ENCODE measurements at places on chromosomes 12 and 14.

DNA sequence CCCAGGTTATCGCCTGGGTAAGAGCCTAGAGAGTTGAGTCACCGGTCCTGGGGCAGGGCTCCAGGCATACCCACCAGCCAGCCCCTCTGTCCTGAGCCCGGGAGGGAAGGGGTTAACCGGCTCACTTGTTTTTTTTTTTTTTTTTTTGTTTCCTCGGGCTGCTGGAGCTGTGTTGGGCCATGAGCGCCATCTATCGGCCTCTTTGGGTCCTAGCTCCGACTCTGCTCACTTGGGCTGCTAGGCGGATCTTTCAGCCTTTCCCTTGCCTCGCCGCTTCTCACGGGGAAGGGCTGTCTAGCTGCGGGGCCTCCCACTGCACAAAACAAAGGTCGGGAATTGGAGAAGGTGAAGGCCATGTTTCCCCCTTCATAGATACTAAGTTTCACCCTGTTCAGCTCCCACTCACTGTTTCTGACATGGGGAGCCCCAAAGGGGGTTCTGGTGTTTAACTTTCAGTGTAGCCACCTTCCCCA, 2.8 kb upstream of the SMUG1 start:
- no peak overlapping the region for H3K4me3 ChIP-seq
- DNase-seq, result peak; percentile 81
- no peaks in the 10 kb centered on the region for H3K4me1 ChIP-seq
- no peaks in the 10 kb centered on the region for H3K27me3 ChIP-seq
- no peaks in the 10 kb centered on the region for H3K36me3 ChIP-seq

- H3K4me1 ChIP-seq, result no peaks in the 10 kb centered on the region
- no peaks in the 10 kb centered on the region for H3K36me3 ChIP-seq
- H3K4me3 ChIP-seq, result no peak overlapping the region
- no peak overlapping the region for H3K27ac ChIP-seq
- no peaks in the 10 kb centered on the region for H3K27me3 ChIP-seq
- no peak for DNase-seq
Observed at GRCh38 chr12:85662207-85662602, 174.0 kb downstream of the RASSF9 start.

DNA sequence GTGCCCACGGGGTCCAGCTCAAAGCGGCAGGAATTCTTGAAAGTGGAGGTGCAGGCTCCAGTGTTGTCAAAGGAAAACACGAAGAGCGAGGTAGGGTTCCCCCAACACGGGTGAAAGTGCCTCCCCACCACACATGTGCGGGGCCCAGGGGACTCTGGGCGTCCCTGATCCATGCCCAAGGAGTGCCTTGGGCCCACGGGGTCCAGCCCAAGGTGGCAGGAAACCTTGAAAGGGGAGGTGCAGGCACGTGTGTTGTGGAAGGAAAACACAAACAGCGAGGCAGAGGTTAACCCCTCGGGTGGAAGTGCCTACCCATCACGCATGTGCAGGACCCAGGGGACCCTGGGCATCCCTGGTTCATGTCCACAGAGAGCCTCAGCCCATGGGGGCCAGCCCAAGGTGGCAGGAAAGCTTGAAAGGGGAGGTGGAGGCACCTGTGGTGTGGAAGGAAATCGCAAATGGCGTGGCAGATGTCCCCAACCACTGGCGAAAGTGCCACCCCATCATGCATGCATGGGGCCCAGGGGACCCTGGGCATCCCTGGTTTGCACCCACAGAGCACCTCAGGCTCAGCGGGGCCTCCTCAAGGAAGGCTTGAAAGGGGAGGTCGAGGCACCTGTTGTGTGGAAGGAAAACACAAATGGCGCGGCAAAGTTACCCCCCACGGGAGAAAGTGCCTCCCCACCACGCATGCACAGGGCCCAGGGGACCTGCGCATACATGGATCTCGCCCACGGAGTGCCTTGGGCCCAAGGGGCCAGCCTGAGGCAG, 584.6 kb downstream of the ALG10 start:
- H3K4me1 ChIP-seq, result no peaks in the 10 kb centered on the region
- DNase-seq, result peak; percentile 3
- H3K27me3 ChIP-seq, result no peaks in the 10 kb centered on the region
- H3K36me3 ChIP-seq, result no peaks in the 10 kb centered on the region
- H3K27ac ChIP-seq, result no peak overlapping the region

DNA sequence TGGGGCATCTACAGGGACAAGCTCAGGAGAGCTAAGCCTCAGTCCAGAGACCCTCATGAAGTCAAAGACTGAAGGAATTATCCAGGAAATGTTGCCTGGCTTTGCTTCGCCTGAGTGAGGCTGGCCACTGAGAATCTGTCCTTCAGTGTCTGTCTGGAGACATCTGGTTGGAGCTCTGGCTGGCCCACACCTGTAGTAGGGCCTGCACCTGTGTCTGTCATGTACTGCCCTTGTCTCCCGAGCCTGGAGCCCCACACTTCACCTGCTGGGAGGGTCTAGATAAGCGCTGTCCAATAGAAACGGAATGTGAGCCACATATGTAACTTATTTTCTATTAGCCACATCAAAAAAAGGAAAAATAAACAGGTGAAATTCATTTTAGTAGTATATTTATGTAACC, 9.9 kb upstream of the HDAC7 start:
- peak overlapping the region; percentile 99 for H3K27ac ChIP-seq
- H3K4me3 ChIP-seq, result no peak overlapping the region
- no peak for DNase-seq

- no peaks in the 10 kb centered on the region for H3K4me1 ChIP-seq
- no peak overlapping the region for H3K27ac ChIP-seq
- DNase-seq, result no peak
- no peak overlapping the region for H3K4me3 ChIP-seq
Observed at GRCh38 chr14:67863223-67863622, 43.6 kb downstream of the RAD51B start.

DNA sequence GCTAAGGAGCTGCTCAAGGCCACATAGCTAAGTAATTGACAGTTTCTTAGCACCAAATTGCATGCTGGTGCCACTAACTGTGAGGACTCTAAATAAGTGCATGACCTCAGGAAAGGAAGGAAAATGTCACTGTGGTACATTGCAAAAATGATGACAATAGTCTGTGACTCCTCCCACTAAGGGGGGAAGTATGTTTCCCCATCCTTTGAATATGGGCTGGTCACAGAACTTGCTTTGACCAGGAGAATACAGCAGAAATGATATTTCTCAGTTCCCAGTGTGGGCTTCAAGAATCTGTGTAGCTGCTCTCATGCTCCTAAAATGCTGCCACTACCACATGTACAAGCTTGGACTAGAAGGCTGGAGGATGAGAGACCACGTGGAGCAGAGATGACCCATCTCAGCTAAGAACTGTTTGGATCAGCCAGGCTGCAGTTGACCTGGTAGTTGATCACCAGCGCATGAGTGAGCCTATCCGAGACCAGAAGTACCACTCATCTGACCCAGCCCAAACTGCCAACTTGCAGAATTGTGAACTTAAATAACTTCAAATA, 42.2 kb upstream of the NOS1 start:
- H3K4me1 ChIP-seq, result no peaks in the 10 kb centered on the region
- no peak for DNase-seq
- H3K27ac ChIP-seq, result no peak overlapping the region
- no peak overlapping the region for H3K4me3 ChIP-seq
- no peaks in the 10 kb centered on the region for H3K27me3 ChIP-seq
- no peaks in the 10 kb centered on the region for H3K36me3 ChIP-seq

All from uterus (tissue), 4 donors.